Activated gamma-delta T cell treated with anti-CD3 and anti-CD28 coated beads, Interleukin-2, amount 50 U/mL, for 16 hours (primary cell): ENCODE measurements at places on chromosomes 13 and 19.

DNA sequence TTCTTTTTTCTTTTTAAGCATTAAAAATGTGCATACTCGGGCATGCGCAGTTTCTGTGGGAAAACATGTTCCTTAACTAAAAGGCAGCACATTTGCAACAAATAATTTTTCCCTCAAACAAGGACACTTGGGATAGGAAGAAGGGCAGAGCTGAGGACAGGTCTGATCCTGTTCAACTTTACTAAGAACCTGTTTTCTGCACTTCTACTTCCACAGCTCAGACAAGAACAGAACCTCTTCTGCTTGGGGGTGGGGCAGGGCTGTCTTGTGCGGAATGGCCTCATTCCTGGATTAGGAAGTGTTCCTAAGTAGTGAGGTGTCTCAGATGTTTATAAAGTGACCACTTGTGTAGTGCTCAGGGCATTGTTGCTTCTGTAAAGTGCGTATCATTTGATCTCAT lies 18.3 kb downstream of the SAFB start:
- no peak for DNase-seq

DNA sequence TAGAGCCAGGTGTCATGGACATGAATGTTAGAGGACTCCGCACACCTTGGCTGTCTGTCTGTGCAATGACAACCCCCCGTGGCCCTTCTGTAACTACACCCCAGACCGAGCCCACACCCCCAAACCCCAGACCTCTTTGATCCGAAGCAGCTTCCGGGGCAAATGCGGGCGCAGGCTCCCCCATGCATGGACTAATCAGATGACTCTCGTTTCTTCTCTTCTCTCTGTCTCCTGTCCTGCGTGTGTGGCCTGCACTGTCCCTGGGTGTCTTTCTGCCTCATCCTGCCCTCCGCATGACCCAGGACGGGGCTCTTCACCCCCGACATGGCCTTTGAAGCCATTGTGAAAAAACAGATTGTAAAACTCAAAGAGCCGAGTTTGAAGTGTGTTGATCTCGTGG lies 38.9 kb downstream of the TMED1 start:
- DNase-seq: peak; percentile 64

GRCh38 chr19:18202778-18203407 lies 949 bp downstream of the RAB3A start:
- DNase-seq: no peak

GRCh38 chr13:114057166-114058050 lies 75.0 kb downstream of the RASA3 start:
- no peak for DNase-seq

DNA sequence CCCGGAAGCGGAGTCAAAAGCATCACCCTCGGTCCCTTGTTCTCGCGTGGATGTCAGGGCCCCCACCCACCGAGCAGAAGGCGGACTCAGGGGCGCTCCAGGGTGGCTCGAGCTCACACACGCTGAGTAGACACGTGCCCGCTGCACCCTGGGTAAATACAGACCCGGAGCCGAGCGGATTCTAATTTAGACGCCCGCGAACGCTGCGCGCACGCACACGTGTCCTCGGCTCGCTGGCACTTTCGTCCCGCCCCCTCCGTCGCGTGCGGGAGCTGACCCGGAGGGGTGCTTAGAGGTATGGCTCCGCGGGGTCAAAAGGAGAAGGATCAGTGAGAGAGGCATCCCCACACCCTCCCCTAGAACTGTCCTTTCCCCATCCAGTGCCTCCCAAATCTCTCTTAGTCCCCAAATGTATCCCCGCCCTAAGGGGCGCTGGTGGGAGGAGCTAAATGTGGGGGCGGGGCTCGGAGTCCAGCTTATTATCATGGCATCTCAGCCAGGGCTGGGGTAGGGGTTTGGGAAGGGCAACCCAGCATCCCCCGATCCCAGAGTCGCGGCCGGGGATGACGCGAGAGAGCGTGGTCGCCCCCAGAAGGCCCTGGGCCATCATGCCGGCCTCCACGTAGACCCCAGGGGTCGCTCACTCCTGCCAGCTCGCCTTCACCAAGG lies 451 bp upstream of the ICAM5 start:
- DNase-seq: peak; percentile 60

DNA sequence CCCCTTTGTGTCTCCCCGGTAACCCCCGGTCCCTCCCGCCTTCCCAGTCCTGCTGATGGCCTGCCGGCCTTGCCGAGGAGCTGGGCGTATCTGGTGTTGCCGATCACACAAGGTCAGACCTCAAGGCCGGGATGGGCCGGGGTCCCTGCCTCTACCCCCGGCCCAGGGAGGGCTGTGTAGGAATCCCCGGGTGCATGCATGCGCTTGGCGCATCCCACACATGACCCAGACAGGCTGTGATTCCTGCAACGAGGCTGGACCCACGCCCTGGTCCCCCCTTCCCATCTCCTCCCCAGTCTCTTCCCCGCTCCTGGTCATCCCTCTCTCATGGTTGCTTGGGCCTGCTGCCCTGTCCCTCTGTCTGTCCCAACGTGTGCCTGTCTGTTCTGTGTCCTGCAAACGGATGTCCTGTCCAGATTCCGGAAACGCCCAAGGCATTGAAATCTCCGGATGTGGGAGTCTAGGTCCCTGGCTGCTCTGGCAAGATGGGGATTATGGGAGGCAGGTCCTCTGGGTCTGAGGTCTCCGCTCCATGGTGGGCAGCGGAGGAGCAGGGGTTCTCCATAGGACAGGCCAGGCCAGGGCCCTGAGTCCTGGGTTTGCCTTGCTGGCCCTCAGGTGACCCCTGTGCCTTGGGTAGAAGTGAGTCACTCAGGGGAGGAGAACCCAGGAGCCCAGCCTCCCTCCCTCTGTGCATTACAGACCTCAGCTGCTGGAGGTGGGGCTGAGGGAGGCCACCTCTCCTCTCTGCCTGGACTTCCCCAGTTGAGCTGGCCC lies 1.6 kb downstream of the PKN1 start:
- DNase-seq: peak; percentile 47

GRCh38 chr13:75050419-75051046 lies 431.4 kb downstream of the TBC1D4 start:
- DNase-seq: no peak

DNA sequence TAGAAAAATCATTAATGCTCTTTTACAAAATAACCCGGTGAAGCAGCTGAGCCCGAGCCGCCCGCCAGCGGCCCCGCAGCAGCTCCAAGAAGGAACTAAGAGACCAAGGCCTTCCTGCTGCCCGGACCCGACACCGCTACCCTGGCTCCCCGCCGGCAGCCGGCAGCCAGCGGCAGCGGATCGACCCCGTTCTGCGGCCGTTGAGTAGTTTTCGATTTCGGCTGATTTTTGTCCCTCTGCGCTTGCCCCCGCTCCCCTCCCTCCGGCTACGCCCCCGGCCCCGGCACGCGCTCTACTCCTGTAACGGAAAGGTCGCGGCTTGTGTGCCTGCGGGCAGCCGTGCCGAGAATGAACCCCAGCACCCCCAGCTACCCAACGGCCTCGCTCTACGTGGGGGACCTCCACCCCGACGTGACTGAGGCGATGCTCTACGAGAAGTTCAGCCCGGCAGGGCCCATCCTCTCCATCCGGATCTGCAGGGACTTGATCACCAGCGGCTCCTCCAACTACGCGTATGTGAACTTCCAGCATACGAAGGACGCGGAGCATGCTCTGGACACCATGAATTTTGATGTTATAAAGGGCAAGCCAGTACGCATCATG lies at the start of gene PABPC3:
PABPC3 (plus strand) TSS at position 286 of the 603 bp plus-strand sequence; CDS start at position 349, 63 bp downstream.
- no peak for DNase-seq

GRCh38 chr13:20566468-20566897 lies 474 bp upstream of the IFT88 start:
- no peak for DNase-seq

DNA sequence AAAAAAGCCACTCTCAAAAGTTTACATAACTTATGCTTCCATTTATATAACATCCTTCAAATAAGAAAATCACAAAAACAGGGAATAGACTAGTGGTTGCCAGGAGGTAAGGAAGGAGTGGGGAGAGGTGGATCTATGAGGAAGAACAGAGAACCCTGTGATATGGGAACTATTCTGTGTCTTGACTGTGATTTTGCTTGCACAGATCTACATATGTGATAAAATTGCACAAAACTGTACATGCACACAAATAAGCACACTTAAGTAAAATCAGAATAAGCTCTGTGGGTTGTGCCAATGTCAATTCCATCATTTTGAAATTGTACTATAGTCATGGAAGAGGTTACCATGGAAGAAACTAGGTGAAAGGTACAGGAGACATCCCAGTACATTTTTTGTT lies 121.6 kb upstream of the SGCG start:
- DNase-seq: no peak

GRCh38 chr13:95552539-95553441 lies at the start of gene CLDN10:
TSS of gene CLDN10 (plus strand) at chr13:95552720. CDS start at chr13:95552754, 34 bp downstream.
- DNase-seq: no peak

DNA sequence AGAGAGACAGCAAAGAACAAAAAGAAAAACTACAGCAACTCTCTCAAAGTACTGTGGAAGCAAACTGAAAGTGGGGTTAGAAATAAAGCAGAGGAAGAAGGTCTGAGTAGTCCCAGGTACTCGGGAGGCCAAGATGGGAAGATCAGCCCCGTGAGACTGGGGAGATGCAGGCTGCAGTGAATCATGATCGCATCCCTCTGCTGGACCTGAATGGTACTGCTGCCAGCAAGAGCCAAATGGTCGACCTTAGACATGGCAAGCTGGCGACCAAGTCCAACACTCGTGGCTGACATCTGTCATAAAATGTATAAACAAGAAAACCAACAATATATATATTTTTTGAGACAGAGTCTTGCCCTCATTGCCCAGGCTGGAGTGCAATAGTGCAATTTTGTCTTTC lies 33.7 kb upstream of the ZNF724 start:
- peak; percentile 43 for DNase-seq

- no peak for DNase-seq
Measured at GRCh38 chr13:38024431-38024830, 154.9 kb upstream of the TRPC4 start.

GRCh38 chr13:51834581-51835171 lies 10.3 kb downstream of the TMEM272 start:
- DNase-seq: no peak

GRCh38 chr13:34019870-34020269 lies 201.9 kb downstream of the RFC3 start:
- no peak for DNase-seq

DNA sequence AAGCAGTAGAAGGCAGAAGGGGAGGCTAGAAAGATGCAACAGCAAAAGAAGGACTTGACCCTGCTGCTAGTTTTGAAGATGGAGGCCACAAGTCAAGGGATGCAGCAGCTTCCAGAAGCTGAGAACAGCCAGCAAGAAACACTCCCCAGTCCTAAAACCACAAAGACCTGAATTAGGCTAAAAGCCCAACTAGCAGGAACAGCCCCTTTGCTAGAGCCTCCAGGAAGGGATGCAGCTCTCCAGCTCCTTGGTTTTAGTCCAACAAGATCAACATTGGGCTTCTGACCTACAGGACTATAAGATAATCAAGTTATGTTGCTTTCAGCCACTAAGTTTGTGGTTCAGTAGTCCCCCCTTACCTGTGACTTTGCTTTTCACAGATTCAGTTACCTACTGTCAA lies 10.5 kb upstream of the LATS2 start:
- no peak for DNase-seq

- DNase-seq: no peak
Measured at GRCh38 chr13:26621731-26622401, 64.4 kb downstream of the WASF3 start.

DNA sequence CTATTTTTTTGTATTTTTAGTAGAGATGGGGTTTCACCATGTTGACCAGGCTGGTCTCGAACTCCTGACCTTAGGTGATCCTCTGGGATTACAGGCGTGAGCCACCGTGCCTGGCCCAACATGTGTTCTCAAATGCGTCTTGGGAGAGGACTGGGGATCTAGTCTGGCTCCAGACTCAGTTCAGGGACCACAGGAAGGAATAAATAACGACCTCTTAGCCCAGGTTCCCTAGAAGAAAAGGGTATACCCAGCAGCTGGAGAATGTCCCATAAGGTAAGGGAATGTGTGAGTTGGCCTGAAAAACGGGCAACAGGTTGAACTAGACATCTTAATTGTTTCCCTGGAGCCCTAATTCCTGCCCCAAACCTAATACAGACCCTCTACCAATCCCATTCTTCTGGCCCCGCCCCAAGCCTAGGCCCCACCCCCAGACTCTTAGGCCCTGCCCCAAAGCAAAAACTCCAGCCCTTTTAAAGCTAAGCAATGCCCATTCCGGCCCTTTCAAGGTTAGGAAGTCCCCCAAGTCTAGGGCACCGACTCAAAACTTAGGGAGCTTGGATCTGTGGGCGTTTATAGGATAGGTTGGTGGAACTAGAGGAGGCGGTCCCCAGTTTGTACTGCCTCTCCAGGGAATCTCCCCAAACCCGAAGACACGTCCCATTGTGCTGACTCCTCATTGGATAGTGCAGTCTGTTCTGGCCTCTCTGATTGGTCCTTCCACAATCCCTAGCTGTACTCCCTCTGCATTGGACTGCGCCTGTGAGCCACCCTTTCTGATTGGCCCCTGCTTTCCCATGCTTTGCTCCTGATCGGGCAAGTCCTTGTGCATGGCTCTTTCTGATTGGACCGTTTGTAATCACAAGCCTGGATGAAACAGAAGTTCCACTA lies 5.4 kb upstream of the LRFN1 start:
- DNase-seq: no peak

- DNase-seq: no peak
Measured at GRCh38 chr19:54352546-54352945, 12.2 kb downstream of the LAIR1 start.

- DNase-seq: no peak
Measured at GRCh38 chr13:80486402-80486801, 145.5 kb upstream of the SPRY2 start.

DNA sequence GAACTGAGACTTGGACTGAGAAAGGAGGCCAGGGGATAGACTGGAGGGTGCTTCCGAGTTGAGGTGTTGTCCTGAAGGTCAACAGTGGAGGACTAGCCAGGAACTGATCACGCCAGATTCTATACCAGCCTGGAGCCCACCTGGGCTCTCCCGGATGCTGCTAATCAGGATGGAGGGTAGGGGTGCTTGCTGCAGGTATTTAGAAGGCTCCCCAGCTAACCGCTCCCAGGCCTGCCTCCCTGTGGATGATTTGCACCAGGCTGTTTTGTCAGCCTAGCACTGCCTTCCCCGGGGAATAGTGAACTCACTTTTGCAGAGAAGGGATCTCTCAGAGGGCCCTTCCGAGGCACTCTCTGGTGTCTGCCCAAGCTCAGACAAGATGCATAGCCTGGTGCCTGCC lies 60.5 kb upstream of the KCTD15 start:
- no peak for DNase-seq

DNA sequence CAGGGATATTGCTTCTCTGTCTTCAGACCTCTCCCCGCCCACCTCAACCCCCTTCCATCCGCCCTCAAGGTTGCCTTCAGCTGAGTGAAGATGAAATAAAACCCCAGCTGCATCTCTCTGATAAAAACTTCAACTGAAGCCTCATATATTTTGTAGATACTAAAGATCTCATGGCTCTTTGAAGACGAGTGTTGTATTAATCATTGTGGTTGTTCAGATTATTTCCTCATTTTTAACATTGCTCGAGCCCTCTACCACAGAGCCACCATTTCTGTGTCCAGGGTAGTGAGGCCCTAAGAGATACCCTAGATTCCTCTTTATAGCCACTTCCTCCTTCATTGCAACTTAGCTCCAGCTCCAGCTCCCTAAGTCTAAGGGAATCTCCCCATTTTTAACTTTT lies 312.8 kb upstream of the ZNF507 start:
- DNase-seq: no peak
